Retina (tissue), 1 donor: ENCODE measurements at places on chromosomes 2 and 18.

DNA sequence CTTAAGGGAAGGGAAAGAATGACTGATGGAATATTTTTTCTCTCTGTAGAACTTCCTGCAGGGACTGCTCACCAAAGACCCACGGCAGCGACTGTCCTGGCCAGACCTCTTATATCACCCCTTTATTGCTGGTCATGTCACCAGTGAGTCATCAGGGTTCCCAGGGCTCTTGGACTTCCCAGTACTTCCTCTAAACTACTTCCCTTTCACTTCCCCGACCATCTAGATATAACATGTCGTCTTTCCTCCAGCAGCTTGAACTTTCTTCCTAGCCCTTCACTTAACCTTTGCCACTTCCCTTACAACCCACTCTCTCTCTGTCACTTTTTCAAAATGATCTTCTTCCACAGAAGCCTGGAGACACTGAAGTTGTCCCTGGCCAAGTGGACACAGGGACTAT, 7.2 kb downstream of the STK36 start:
- no peak for DNase-seq

DNA sequence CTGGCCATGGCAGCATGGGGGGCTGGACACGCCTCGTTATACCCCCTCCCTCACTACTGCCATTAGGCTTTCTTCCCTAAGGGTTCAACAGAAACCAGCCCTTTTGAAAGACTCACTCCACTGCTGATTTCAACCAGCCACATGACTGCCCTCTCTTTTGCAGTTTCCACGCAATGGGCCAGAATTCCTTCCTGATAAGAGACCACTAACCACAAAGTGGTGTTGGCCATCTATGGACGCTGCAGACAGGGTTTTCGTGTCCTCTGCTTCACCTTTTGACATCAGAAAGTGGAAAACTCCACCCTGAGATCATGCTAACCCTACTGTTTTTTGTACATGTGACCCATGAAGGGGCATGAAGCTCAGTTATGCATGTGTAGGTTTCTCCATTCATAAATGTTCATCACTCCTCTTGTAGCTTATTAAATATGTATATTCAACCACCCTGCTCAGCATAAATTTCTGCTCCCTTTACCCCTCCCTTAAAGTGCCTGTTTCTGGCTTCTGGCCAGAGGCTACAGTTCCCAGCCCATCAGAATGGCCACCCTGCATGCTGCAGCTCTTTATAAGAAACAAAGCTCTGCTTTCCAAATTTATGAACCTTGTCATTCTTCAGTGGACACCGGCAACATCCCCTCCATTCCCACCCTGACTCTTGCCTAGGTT, 106.6 kb upstream of the MSH6 start:
- DNase-seq, result no peak

- no peak for DNase-seq
These were observed 12.9 kb upstream of the ZNF516 start for GRCh38 chr18:76507830-76508385.

- peak; percentile 35 for DNase-seq
These were observed 499.4 kb downstream of the GALR1 start for GRCh38 chr18:77749089-77749488.

GRCh38 chr2:186617771-186618170, 27.9 kb downstream of the ITGAV start:
- DNase-seq, result no peak

GRCh38 chr2:21228041-21228895, 104.5 kb downstream of the TDRD15 start:
- no peak for DNase-seq

DNA sequence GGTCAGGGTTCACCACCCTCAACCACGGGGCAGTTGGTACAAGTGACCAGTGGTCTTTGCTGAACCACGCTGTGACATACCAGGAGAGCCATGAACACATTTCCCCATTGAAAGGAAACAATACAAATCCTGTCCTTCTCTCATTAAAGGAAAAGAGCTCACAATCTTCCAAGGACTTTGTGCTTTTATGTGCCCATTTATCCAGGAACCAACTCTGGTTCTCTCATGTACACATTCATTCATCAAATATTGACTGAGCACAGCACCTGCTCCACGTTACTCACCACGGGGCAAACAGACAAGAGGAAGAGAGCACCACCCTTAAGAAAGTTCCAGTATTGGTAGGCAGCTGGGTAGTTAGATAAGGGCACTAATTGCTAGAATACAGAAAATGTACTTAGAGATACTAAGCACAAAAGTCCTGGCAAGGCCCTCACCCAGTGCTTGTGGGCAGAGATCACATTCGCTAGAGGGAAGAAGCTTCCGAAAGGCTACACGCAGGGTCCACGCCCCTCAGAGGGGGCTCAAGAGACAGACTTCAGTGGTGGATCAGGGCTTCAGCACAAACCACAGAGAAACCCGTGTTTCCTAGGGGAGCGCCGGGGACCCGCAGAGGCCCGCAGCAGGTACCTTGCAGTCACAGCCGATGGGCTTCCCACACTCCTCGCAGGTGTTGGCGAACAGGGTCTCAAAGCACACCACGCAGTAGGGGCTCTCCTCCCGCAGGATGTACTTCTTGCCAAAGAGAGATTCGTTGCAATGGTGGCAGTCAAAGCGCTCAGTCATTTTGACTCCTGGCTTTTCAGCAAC, 12.9 kb downstream of the FHL2 start:
- no peak for DNase-seq

DNA sequence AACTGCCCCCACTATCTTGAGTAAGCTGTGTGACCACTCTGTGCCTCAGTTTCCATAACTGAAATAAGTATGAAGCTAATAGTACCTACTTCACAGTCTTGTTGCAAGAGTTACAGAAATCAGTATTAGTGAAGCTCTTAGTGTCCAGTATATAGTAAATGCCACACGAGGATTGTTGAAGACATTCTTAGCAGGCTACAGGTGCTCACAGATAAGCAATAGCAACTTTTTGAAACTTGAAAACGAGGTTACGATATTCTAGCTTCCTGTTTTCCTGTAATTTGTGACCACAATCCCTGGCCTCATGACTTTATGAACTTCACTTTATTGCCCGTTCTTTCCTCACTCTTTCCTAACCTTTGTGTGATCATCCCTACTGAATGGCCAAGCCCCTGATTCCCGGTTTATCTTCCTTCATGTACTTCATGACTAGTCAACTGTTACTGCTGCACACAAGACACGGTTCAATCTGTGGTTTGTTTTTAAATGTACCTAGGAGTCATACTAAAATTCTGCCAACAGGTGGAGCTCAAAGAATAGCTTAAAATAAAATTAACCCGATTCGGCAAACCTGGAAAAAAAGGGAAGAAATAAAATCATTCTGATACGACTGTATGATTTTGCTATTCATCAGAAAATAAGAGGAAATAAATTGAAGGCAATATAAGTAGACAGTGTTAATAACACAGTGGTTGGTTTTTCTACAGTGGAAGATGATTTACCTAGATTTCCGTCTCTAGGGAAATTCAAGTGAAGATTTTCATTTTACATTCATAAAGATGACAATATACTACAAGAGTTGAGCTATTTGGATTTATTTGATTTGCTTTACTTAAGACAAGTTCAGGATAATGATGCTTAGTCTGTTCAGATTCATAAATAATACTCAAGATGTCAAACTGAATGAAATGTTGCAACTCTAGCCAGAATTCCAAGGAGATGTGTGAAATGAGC, 38.1 kb upstream of the STAT1 start:
- no peak for DNase-seq

DNA sequence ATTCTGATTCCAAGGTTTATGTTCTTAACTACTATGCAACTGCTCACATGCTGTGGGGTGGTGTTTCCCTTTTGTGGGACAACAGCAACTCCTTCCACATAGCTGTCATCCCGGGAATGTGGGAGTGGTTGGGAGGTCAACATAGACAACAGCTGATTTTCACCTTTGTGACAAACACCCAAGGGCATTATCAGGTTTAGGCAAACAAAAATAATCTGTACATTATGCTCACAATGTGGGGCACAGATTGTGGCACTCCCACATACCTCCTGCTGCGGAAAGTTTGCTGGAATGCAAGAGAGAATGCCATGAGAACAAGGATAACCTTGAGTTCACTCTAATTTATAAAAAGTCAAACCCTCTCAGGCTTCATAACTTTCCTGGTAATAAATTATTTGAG, 582.6 kb downstream of the CNTNAP5 start:
- DNase-seq, result no peak

- DNase-seq, result peak; percentile 31
These were observed 235.6 kb downstream of the BCL11A start for GRCh38 chr2:60317844-60318243.

GRCh38 chr2:71749671-71750101, 296.3 kb downstream of the DYSF start:
- peak; percentile 45 for DNase-seq

DNA sequence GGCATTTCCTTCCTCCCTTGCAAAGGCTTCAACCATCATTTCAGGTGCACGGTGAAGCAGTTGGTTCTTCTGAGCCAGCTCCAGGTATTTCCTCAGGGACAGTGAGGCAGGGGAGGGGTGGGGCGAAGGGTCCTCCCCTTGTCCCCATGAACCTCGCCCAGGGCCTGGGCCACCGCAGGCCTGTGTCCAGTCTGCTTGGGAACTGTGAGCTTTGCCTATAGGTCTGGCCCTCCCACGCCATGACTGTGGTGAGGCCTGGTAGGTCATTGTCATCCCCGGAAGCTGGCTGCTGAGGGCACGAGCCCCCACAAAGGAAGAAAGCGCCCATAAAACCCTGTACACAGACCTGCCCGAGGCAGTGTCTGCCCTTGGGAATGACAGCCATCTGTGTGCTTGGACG, 134.3 kb downstream of the ACKR3 start:
- no peak for DNase-seq

DNA sequence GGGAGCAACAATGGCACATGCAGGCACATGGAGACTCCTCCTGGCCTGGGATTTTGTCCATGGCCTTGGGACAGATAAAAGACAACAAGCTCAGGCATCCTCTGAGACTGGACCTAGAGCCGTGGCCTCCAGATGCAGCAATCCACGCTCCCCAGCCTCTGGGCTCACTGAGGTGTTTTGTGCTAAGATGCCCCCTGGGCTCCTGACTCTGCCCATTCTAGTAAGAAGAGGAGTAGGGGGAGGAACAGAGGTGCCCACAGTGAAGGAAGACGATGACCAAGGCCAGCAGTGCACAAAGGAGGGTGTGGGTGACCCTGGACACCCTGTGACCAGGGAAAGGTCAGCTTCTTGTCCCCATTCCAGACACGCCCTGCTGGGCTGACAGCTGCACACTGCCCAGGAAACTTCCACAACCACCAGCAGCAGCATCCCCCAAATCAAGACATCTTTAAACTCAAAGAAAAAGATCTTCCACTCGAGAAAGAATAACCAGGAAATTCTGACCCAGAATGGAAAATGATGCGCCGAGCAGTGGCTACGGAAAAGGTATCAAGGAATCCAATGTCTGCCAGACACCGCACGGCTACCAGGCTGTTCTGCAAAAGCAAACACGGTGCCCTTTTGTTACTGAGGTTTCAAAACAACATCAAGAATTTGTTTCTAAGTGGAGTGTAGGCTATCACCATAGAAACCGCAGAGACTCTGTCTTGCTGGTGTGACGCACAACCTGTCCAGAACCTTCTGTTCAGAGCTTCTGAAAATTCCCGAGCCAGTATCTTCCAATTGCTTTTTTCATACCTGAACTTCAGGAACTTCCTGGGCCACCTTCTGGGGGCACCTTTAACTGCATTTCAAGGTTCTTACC, 65.5 kb downstream of the ZNF516 start:
- no peak for DNase-seq

DNA sequence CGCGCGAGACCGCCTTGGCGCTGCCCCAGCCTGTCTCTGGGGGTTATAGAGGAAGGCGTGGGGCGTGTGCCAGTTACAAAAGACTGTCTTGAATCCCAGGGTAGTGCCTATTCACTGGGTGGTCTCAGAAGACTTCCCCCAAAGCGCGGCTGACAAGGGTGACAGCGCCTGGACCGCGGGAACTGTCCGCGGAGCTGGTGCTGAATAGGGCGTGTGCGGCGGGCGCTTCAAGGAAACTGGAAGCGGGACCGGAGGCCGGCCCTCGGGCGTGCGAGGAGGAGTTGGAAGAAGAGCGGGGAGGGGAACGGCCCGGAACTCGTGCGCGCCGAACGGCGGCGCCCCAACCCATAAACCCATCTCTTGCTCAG, 2.3 kb downstream of the EGR4 start:
- DNase-seq, result peak; percentile 92

- no peak for DNase-seq
These were observed 107.5 kb downstream of the GULP1 start for GRCh38 chr2:188399159-188399558.

- DNase-seq, result no peak
These were observed 82.6 kb downstream of the TPO start for GRCh38 chr2:1495676-1496358.

- no peak for DNase-seq
These were observed 209.1 kb downstream of the TFCP2L1 start for GRCh38 chr2:121075641-121076497.

DNA sequence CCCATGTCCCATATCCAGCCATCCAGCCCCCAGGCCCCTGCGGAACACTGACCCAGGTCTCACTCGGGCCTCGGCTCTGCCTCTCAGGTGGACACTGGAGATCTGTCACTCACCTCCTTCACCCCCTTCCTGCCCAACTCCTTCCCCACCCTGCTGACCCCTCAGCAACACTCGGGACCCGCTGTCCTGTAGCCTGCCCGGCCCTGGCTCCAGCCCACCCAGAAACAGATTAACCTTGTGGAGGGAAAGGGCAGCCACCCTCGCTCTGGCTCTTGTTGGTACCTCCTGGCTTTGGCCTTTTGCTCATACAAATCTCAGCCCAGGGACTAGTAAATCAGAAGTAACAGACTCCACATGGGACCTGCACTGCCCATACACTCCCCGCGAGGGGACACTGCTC, 29.8 kb upstream of the PRLH start:
- no peak for DNase-seq
